ENCODE measurements at places on chromosomes 12 and 14.

- no peak for DNase-seq
These were observed 291.4 kb downstream of the NAV3 start for GRCh38 chr12:78121969-78122610.

GRCh38 chr14:90846511-90846910 lies 30.3 kb upstream of the TTC7B start:
- no peak for DNase-seq

GRCh38 chr14:51852541-51852940 lies 7.9 kb upstream of the GNG2 start:
- no peak for DNase-seq

GRCh38 chr12:127619869-127620734 lies 646.9 kb upstream of the TMEM132C start:
- no peak for DNase-seq

- DNase-seq = no peak
These were observed 144.1 kb upstream of the BTG1 start for GRCh38 chr12:92289629-92290349.

DNA sequence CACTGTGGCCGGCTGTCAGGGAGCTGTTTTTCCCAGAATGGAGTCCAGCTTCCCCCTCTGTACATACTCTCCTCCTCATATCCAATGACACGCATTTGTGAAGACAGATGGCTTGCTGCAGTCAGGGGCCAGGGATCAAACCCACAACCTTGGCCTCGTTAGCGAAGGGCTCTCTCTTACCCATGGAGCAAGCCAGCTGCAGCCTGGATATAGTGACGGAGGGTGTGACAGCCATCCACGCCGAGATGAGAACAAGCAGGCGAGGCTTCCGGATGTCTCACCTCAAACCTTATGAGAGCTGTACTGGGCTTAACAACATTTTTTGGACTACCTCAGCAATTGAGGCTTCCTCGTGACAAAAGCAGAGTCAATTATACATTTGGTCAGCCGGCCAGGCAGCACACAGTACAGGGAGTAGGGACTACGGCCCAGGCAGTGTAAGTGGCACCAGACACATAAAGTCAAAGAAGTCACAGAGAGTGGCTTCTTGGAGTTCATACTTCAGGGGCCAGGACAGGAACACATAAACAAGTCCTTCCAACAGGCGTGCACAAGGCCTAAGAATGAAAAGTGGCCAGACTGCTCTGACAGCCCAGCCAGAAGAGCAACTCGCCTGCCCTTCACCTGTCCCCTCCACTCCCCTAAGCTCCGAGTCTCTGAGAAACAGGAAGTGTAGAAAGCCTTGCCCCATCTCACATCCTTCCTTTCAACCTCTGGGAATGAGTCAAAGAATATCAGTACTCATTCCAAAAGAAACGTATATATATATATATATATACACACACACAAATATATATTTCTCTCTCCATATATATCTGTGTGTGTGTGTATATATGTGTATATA lies 115.1 kb downstream of the TTC7B start:
- DNase-seq = no peak

- DNase-seq = no peak
These were observed 11.0 kb downstream of the TPCN1 start for GRCh38 chr12:113232089-113232839.

DNA sequence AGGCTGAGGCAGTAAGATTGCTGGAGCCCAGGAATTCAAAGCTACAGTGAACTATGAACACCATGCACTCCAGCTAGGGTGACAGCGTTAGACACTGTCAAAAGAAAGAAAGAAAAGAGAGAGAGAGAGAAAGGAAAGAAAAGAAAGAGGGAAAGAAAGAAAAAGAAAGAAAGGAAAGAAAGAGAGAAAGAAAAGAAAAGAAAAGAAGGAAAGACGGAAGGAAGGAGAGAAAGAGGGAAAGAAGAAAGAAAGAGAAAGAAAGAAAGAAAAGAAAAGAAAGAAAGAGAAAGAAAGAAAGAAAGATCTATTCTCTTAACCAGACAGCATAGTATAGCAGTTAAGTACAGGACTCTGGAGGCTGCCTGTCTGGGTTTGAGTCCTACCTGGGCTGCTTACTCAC lies 21.9 kb upstream of the DENND5B start:
- no peak for DNase-seq

DNA sequence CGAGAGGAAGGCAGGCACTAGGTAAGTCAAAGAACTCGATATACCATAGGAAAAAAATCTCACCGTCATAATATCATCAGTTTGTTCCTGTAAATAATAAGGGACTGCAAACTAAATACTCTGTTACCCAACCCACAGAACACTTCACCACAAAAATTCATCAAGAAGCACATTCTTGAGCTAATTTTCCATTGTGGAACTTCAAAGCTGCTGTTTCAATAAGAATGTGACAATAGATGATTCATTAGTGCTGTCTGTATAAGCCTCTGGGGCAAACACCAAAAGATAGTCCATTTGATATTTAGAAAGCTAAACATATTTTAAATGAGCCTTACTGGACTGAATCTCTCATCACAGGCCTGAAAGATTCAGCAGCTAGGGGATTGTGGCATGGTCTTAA lies 219.4 kb downstream of the KSR2 start:
- no peak for DNase-seq

- DNase-seq = no peak
These were observed 65.7 kb downstream of the POLR3B start for GRCh38 chr12:106423291-106423690.

DNA sequence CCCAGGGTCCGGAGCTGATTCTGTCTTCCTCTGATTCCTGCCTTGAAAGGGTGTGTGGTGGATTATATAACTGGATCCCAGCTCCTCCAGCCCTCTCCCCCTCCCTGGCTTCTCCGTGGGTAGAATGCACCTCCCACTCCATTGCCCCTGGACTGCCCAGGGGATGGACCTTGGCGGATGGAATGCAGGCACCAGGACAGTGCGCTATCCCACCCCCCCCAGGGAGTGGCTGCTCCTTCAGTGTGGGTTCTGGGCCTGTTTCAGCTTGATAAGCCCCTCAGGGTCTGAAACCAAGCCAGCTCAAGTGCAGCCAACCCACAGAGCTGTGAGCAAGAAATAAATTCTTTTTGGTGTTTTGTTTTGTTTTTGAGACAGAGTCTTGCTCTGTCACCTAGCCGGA lies 112.4 kb upstream of the TMEM132D start:
- no peak for DNase-seq

DNA sequence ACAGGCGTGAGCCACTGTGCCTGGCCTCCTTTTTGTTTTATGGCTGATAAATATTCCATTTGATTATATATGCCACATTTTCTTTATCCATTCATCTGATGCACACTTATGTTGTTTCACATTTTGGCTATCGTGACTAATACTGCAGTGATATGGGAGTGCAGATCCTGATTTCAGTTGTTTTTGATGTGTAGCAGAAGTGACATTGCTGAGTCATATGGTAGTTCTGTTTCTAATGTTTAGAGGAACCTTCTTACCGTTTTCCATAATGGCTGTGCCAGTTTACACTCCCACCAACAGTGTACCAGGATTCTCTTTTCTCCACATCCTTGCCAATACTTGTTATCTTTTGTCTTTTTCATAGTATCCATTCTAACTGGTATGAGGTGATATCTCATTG lies 235.9 kb downstream of the ERC1 start:
- no peak for DNase-seq

Data from stimulated activated CD4-positive, alpha-beta T cell treated with anti-CD3 and anti-CD28 coated beads, TNF-alpha, amount 100 ng/mL, for 1 hour (primary cell).